Liver (tissue), 10 donors: ENCODE measurements at places on chromosomes 12 and 14. TPM values are rescaled to one million over a fixed set of nuclear protein-coding genes. Genes with fewer than 3 reads are reported as not detected.

The LMNTD1 gene
- not detected for polyA plus RNA-seq

The PTHLH gene
- polyA plus RNA-seq, result not detected

The KLRK1 gene
- 1.1 TPM for polyA plus RNA-seq

The AHNAK2 gene
- 0.40 TPM for polyA plus RNA-seq

The CHGA gene
- 0.05 TPM for polyA plus RNA-seq

The LBHD2 gene
- not detected for polyA plus RNA-seq

The OASL gene
- polyA plus RNA-seq, result 4.5 TPM

The CELA1 gene
- not detected for polyA plus RNA-seq

The SERPINA9 gene
- not detected for polyA plus RNA-seq

The CNPY2 gene
- 163 TPM for polyA plus RNA-seq

The PTPRO gene
- polyA plus RNA-seq, result 0.31 TPM

The HHIPL1 gene
- 0.99 TPM for polyA plus RNA-seq

The TMPRSS12 gene
- not detected for polyA plus RNA-seq

The RDH5 gene
- 36.6 TPM for polyA plus RNA-seq

The GPX2 gene
- 611 TPM for polyA plus RNA-seq

The SLC22A17 gene
- polyA plus RNA-seq, result 2.7 TPM

The ATG2B gene
- 6.5 TPM for polyA plus RNA-seq

The MMP19 gene
- 2.4 TPM for polyA plus RNA-seq

The NELL2 gene
- 0.09 TPM for polyA plus RNA-seq

The NT5DC3 gene
- polyA plus RNA-seq, result 2.8 TPM

The AVPR1A gene
- 22.2 TPM for polyA plus RNA-seq

The PDE3A gene
- 0.50 TPM for polyA plus RNA-seq

The ANO6 gene
- 21.5 TPM for polyA plus RNA-seq

The CLEC4D gene
- 0.08 TPM for polyA plus RNA-seq

The SPATA7 gene
- polyA plus RNA-seq, result 4.3 TPM

The THTPA gene
- polyA plus RNA-seq, result 9.6 TPM

The ADCY6 gene
- polyA plus RNA-seq, result 4.3 TPM

The COX8C gene
- polyA plus RNA-seq, result not detected

The SYT1 gene
- polyA plus RNA-seq, result 0.53 TPM

The ANO4 gene
- polyA plus RNA-seq, result not detected
